ENCODE measurements at places on chromosomes 4 and X.

DNA sequence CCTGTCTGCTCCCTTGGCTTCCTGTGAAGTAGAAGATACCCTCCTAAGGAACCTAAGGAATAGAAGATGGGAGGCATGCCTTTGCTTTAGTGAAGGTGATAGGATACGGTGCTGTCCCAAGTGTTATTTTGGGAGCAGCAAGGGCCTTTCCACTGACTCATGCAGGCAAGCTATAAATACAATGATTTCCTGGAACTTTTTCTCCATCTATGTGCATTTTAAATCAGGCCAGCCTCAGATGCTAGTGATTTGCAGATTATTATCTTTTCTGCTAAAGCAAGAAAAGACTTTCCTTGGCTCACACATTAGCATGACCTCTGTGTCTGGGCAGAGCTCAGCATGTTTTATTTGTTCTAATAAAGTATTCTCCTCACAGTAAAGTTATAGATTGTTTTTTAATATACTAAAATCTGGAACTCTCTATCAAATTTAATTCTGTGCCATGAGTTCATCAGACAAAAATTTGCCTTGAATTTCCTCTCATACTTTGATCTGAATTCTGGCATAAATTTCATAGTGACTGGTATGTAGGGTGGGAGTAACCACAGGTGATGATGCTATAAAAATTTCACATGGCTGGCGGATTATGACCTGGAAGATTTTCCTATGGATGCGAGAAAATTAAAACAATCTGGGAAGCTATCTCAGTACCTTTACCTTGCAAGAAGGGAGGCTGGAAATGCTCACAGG, 131.7 kb downstream of the REPS2 start:
- DNase-seq: no peak

DNA sequence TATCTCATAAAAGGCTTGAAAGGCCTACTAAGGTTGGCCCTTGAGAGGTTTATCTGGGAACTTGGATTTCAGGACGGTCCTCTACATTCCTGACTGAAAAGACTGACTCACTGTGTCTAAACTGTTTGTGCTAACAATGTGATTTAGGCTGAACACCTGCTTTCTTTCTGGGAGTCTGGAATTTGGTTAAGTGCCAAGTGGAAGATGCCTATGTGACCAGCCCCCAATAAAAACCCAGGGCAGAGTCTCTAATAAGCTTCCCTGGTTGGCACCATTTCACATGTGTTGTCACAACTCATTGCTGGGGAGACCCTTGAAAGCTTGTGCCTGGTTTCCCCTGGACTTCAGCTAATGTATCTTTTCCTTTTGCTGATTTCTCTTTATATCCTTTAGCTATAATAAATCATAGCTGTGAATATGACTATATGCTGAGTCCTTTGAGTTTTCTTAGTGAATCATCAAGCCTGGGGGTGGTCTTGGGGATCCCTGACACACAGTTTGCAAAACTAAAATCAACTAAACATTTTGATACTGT, 55.1 kb downstream of the GPR82 start:
- no peak for DNase-seq

- no peak for DNase-seq
Observed at GRCh38 chr4:78788007-78788889, 12.1 kb downstream of the BMP2K start.

GRCh38 chr4:27148211-27148895, 287.7 kb downstream of the STIM2 start:
- no peak for DNase-seq

DNA sequence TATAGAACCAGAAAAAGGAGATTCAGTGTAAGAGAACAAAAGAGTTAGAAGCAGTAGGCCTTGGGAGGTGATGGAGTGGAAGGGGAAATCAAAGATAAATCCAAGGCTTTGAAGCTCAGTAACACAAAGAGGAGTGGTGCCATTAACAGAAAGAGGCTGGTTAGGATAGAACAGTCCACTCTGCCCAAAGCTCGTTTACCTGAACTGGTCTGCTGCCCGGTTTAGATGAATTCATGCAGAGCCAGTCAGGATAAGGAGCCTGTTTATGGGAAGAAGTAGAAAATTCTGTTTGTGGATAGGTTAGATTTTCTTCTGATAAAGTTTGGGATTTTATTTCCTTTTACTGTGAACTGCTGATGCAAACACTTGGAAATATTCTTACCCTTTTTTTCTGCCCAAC, 80.6 kb downstream of the HMGB2 start:
- no peak for DNase-seq

DNA sequence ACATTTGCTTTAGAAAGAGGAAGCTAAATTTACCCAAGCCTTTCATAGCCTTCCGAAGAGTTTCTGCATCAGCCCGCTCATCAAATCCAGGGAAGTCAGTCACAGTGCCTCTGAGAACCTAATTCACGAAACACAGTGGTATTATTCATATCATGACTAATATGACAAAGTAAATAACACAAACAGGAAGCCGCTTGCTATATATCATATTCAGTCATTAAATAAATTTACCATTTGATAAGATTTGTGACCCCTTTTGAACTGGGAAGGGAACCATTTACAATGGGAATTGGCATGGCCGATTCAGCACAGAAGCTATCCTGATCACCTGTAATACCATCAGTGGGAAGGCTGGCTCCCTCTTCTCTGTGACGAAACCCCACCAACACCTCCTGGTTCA, 10.5 kb downstream of the ANXA5 start:
- DNase-seq: no peak

GRCh38 chr4:175772170-175772705, 39.8 kb downstream of the GPM6A start:
- DNase-seq: no peak

- no peak for DNase-seq
Observed at GRCh38 chr4:7710576-7711306, 228.9 kb downstream of the AFAP1 start.

GRCh38 chr4:2081540-2081939, 22.4 kb downstream of the NAT8L start:
- no peak for DNase-seq

DNA sequence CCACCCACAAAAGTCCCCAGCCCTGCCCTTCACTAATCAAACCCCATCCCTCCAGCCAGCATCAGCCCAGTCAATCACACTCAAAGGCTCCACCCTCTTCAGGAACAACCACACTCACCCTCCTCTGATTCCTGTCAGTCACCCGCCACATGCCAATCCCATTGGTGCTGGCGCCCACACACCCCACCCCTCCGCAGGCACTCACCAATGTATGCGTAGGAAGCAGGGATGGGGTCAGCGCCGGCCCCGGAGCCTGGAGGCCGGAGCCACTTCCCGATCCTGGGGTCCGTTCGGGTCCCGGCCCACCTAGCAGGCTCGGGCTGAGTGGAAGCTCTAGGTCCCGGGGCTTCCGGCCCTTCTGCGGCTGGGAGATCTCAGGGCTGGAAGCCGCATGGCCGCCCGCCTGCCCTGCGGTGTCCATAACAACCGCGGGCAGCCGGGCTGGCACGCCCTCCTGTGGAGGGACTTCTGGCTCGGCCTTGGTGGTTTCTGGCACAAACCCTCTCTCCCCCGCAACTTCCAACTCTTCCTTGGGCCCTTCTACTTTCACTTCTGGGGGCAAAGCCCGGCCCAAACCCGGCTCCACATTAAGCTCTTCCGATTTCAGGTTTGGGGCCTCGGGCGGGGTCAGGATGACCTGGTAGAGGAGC, 7.9 kb upstream of the CFP start:
- DNase-seq: no peak

- DNase-seq: no peak
Observed at GRCh38 chr4:169723207-169723965, 34.4 kb downstream of the HPF1 start.

GRCh38 chr4:186920483-186920882, 196.8 kb upstream of the FAT1 start:
- DNase-seq: no peak

DNA sequence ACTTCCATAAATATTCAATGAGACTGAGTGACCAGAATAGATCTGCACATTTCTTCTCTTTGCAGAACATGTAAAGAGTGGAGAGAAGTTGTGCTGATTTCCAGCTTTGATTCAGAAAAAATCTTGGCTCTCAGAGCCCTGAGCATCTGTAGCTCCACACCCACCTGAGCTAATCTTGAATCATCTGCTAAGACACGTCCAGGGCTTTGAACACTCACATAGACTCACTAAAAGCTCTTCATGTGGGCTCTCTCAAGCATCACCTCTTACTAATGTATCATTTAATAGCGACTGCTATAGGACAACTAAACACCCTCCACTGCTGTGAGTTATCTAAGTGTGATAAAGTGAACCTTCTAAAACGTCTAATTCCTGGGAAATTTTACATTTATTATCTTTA, 147.7 kb upstream of the GRIA3 start:
- no peak for DNase-seq

DNA sequence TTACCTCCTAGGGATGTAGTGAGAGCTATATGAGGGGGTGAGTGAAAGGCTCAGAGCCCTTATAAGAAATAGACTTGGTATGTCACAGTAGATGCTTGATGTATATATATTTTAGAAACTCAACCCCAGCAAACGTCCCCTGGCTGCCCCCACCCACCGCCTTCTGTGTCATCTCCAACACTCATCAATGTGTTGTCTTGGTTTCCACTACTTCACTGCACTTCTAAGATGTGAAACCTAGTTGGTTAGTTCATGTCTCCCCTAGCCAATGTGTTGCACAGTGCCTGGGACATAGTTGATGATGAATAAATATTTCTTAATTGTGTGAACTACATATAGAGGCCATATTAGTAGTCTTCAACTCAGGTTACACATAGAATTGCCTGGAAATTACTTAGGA, 4.4 kb downstream of the FGFBP2 start:
- DNase-seq: no peak

GRCh38 chr4:42473071-42473684, 75.9 kb downstream of the SHISA3 start:
- no peak for DNase-seq

- DNase-seq: no peak
Observed at GRCh38 chrX:149950681-149951080, 12.4 kb upstream of the EOLA2 start.

GRCh38 chr4:143302536-143302935, 34.1 kb upstream of the GAB1 start:
- no peak for DNase-seq

GRCh38 chr4:153611679-153612078, 72.4 kb upstream of the TLR2 start:
- no peak for DNase-seq

- DNase-seq: no peak
Observed at GRCh38 chrX:21674430-21675186, 16.5 kb upstream of the KLHL34 start.

DNA sequence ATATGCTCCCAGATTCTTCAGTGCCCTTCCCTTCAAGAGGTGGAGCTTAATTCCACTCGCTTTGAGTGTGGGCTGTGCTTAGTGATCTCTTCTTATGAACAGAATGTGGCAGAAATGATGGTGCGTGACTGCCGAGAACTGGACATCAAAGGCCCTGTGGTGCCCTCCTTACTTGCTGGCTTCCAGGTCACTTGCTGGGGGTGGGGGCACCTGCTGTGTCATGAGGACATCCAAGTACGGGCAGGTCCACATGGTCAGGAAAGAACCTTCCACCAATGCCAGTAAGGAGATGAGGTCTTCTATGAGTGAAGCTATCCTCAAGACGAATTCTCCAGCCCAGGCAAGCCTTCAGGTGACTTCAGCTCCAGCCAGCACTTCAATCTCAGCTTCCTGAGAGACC, 95.8 kb downstream of the FAM53A start:
- no peak for DNase-seq

- DNase-seq: peak; percentile 54
Observed at GRCh38 chrX:106802388-106803275, at the start of gene TBC1D8B. Gene TBC1D8B (plus strand): TSS chrX:106802673. CDS start chrX:106802854, 181 bp downstream.

DNA sequence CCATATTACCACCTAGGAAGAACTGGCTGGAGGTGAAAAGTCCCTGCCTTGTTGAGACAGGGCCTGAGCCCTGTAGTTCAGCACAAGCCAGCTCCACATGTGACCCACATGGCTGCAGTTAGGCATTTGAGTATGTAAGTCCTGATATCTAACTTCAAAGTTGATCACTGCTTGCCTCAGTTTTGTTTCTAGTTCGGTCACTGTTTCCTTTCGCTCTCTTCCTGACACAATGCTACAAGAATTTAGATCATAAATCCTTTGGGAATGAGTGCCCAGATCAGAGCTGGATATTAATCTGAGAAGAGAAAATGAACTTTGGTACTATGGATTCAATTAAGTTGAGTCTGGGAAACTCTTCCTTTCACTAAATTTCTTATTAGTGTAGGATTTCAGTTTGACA, 48.4 kb downstream of the AKAP4 start:
- DNase-seq: no peak

DNA sequence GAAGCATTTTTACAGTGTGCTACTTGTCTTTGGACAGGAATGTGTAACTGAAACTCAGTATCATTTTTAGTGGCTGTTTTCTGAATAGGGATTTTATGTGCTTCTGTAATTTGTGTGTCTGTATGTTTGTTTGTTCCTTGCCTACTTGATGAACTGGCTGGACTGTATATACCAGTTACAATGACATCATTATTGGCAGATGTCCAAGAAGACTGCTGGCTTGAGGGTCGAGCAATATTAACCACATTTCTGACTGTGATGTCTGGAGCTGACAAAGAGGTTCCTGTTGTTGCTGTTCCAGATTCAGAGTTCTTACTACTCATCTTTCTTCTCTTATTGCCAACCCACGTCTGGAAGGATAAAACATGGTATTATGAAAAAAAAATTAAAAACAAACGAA, 33.0 kb downstream of the HDX start:
- DNase-seq: no peak

GRCh38 chr4:138647433-138647832, 368.1 kb upstream of the NOCT start:
- DNase-seq: no peak

DNA sequence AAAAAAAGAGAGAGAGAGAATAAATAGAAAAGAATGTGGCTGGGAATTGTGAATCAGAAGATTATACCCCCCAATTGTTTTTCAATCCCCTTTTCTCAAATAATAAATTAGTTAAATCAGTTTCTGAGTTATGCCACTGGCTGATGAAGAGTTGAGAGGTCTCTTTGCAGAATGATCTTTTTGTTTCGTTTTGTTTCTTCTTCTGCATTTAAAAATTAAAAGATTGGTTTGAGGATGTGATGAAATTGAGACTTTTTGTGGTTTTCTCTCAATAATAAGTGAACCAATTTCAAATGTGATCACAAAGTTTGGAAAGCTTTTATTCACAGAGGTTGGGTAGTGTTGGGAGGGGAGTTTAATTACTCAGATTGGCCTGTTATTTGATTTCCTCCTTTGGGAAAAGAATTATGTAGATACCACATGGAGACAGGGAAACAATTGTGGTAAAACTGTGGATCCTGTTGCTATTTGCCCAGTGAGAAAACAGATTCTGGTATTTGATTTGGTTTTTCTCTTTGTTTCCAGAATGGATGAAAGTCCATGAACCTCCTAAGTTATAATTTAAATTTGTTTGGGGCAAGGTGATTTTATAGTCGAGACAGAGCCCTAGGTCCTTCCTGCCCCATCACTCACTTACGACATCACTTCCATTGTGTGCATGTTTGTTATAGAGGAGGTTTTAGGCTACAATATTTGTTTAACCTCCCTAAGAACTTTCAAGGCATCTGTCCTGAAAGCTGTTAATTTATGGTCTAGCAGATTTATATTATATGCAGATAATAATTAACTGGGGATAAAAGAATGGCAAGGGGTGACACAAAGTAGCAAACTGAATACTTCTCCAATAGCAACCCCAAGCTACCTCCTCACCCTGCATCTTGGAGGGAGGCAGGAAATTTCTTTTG, 92.0 kb upstream of the BMPR1B start:
- DNase-seq: no peak
